Stimulated activated naive CD4-positive, alpha-beta T cell (primary cell): ENCODE measurements at places on chromosomes 6 and 20.

DNA sequence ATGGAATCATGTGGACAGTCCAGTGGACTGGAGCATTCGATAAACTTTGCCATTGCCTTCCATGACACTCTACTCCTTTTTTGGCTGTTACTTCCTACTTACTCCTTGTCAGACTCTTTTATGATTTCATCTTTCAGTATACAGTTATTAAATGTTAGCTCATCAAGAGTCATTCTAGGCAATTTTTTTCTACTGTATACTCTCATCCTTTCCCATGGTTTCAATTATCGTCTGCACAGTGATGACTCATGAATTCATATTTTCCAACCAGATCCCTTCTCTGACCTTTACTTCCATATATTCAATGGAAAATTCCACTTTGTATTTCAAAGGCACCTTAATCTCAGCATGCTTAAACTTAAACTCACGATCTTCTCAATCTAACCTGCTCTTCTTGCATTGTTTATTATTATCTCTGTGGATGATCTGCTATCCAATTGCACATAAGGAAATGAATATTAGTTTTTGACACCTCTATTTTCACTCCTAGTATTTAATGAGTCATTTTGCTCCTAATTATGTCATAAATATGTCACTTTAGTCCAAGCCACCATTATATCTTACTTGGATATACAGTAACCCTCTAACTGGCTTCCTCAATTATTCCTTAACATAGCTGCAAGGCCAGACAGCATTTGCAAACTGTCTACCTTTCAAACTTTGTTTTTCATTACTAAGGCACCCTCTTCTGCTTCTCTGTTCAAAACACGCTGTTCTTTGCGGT is 427.5 kb downstream of the PHF3 start:
- DNase-seq, result no peak

- DNase-seq, result no peak
These were observed 41.3 kb downstream of the CARMIL1 start for GRCh38 chr6:25320459-25320858.

GRCh38 chr20:2429051-2429450 is 41.5 kb downstream of the SNRPB start:
- no peak for DNase-seq

DNA sequence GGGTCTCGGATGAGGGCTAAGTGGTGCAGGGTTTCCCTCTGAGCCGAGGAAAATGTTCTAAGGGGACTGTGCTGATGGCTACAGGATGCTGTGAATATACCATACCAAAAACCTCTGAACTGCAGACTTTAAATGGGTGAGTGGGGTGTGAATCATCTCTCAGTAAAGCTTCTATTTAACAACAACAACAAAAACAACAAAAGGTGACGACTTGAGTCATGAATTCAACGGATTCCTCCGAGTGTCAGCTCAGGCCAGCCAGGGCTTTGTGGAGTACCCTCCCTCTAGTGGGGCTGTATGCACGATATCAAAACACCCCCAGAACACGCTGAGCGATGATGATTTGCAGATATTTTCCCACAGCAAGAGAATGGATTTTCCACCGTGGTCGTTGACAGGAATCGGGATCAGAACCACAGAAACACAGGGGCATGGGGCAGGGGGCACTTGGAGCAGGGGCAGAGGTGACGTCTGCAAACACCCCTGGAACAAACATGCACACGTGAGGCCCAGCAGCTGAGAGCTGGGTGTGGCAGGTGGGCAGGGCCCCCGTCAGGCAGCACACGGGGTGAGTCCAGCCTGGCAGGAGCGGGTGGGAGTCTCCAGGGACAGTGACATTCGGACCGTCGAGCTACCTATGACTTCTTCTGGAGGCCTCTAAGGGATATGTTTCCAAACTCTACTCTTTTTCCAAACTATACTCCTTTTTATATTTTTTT is 38.6 kb downstream of the SLC2A4RG start:
- DNase-seq, result no peak

DNA sequence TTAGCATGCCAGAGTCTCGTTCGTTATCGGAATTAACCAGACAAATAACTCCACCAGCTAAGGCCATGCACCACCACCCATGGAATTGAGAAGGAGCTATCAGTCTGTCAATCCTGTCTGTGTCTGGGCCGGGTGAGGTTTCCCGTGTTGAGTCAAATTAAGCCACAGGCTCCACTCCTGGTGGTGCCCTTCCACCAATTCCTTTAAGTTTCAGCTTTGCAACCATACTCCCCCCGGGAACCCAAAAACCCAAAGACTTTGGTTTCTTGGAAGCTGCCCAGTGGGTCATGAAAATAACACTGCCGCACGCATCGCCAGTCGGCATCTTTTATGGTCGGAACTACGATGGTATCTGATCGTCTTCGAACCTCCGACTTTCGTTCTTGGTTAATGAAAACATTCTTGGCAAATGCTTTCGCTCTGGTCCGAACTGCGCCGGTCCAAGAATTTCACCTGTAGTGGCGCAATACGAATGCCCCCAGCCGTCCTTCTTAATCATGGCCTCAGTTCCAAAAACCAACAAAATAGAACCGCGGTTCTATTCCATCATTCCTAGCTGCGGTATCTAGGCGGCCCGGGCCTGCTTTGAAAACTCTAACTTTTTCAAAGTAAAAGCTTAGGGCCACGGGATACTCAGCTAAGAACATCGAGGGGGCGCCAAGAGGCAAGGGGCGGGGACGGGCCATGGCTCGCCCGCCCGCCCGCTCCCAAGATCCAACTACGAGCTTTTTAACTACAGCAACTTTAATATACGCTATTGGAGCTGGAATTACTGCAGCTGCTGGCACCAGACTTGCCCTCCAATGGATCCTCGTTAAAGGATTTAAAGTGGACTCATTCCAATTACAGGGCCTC is 1958.5 kb upstream of the DEFB115 start:
- no peak for DNase-seq

DNA sequence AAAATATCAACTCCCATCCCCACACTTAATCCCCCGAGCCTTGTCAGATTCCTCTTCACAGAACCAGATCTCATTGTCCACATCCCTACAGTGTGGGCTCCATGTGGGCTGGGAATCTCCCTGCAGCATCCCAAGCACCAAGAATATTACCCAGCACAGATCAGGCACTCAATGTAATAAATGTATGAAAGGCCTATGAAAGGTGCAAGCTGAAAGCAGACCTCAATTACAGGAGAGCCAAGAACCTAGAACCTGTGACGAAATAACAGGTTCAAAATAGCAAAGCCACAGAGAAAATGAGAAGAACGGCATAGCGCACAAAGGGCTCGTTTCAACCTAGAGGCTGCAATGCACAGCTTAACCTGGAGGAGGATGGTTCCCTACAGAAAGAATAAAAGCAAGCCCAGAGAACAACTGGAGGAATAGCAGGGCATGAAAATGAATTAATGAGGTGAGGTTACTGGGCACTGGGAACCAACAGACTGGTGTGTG is 3.1 kb downstream of the SLC23A2 start:
- DNase-seq, result no peak

DNA sequence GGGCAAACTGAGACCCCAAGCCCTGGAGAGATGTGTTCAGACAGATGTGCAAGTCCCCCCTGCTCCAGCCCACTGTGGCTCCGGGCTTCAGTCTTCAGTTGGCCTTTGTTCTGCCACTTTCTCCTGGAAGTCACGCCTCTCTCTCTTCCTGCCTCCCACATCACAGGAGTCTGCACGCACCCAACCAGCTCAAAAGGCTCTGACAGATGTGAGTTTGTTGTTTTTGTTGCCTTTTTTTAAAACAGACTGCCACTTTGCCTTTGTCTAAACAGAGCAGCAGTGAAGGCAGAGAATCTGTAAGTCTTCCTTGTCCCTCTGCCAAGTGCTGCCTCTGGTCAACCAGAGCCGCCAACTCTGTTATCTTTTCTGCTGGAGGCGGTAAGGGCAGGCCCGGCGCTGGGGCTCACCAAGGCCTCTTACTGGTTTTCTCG is 149.7 kb downstream of the TFAP2C start:
- DNase-seq, result no peak

GRCh38 chr6:14009431-14009830 is 84.7 kb downstream of the RNF182 start:
- DNase-seq, result no peak

DNA sequence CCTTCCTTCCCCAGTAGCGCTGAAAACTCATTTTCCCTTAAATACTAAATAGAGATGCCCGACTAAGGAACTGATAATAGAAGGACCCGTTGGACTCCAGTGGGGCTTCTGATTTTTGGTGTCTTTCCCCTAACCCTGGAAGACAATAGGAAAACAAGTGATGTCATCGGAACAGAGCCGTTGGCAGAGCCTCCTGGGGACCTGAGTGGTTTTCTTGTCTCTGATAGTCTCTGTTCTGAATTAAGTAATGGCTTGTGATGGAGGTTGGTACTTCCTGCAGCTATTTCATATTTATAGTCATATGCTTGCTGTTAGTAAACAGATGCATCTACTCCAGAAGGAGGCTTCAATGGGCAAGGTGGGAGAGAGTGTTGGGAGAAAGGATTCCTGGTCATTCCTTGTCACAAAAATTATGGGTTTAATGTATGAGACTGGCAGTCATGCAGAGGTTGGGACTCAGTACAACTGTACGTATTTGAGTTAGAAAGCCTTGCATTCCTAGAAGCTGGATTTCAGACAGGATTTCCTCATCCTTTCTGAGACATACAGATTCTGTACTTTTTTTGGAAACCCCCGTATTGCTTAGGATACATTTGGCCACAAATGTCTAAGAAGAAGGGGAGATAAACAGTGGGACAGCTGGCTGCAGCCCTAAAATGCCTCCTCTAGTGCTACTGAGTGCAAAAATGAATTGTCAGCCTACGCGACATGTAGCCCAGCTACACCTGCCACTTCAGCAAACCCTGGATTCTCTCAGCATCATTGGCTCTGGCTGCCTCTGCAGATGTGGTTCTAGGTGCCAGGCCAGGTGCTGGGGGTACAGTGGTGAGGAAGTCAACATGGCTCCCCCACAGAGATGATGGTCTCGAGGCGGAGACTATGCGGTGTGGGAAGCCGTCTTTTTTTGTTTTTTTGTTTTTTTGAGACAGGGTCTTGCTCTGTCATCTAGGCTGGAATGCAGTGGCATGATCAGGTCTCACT is 38.1 kb downstream of the CDS2 start:
- DNase-seq, result no peak

DNA sequence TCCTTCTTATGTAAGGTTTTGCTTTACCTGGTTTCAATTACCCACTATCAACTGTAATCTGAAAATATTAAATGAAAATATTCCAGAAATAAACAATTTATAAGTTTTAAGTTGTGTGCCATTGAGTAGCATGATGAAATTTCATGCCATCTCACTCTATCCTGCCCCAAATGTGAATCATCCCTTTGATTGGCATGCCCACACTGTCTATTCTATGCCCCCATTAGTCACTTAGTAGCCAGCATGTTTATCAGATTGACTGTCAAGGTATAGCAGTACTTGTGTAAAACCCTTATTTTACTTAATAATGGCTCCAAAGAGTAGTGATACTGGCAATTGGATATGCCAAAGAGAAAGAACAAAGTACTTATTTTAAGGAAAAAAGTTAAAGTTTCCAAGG is 403.8 kb downstream of the ADGRB3 start:
- DNase-seq, result no peak

- no peak for DNase-seq
These were observed 19.1 kb upstream of the TTPAL start for GRCh38 chr20:44456611-44457010.

DNA sequence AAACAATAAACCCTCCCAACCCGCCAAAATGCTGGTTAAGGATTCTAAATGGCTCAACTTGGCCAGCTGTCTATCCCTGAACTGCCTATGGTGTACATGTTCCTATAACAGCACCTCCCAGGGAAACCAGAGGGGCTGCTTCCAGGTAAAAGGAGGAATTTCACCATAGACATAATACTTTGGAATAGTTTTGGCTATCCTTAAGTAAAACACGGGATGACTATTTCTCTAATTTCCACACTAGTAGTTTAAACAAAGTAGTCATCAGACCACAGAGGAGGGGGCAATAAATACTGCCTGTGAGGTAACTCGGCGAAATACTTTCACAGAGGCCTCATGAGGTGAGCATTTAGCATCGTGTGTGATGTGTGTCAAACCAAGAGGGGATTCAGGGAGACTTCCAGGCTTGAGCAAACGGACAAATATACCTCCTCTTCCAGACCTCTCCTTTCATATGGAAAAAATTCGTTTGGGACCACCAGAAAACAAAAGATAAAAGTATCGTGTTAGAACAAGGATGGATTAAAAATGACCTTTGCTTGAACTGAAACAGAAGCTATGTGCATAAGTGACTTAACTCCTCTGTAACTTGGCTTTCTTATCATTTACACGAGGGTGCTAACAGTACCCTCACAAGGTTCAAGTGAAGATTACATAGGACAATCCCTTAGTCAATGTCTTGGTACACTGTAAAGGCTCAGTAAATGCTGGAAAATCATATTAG is 1.0 kb upstream of the XRN2 start:
- DNase-seq, result no peak

GRCh38 chr20:37853823-37854375 is 49.0 kb upstream of the VSTM2L start:
- no peak for DNase-seq

- no peak for DNase-seq
These were observed 502.9 kb downstream of the CD83 start for GRCh38 chr6:14620522-14620921.

DNA sequence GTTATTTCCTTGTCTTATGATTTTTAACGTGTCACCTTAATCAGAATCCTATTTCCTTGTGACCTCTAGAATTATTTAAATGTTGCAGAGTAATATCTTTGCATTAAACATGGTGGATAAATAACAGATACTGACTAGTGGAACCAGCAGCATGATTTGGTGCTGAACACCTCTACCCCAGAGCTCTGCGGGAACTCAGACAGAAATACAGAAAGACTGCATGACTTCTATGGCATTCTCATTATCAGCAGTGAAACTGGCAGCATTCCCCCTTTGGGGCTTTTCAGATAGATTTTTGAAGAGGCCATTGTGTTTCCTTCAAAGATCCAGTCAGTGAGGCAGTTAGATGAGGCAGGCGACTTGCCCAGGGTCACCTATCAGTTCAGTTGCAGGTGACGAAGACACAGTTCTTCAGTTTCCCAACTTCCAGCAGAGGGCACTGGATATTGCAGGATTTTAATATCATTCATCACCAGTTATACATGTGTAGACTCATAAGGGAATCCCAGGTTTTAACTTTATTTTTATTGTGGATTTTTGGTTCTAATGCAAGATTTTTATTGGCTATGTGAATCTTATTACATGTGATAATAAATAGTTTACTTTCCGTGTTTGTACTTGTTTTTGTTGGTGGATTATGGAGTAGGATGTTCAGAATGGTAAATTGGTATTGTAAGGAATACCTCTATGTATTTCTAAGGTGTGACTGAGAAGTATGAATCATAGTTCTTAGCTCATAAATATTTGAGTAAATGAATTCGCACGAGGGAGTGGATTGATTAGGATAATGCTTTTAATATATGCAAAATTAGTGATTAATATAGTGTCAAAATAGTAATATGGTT is 81.3 kb downstream of the AFDN start:
- DNase-seq, result no peak
